Stimulated activated CD8-positive, alpha-beta memory T cell treated with anti-CD3 and anti-CD28 coated beads, Interleukin-4, amount 100 ng/mL, for 4 hours (primary cell): ENCODE measurements at places on chromosomes 1 and 21.

GRCh38 chr1:61187352-61188086, 105.2 kb downstream of the NFIA start:
- DNase-seq: no peak

DNA sequence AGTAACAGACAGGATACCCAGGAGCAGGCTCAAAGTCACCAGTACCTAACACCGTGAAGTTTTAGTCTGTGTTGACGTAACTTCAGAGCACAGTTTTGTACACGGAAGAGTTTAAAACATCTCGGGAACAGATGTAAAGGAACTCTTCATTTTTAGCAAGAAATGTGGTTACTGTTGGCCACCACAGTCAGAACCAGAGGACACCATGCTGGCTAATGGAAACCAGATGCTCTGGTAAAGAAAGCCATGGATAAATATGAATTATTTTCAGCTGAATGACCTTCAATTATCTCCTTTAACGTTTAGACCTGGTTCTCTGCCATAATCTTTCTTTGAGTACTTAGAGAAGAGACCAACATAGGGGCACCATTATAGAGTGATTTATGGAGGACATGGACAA, 115.9 kb downstream of the NTMT2 start:
- no peak for DNase-seq

DNA sequence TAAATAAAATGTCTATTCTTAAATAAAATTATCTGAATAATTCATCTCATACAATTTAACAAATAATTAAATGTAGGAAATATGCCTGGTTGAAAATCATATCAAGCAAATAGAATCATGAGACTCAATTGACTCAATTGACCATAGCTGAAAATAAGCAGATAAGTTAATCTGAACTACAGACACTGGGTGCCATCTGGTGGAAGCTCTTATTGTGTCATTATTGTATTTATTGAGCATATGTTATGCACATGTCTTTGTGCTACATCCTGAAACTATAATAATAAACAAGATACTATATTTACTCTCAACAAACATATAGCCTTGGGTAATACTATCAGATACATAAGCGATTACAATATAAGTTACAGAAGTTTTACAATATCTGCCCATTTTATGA, 41.0 kb downstream of the BRINP3 start:
- no peak for DNase-seq

DNA sequence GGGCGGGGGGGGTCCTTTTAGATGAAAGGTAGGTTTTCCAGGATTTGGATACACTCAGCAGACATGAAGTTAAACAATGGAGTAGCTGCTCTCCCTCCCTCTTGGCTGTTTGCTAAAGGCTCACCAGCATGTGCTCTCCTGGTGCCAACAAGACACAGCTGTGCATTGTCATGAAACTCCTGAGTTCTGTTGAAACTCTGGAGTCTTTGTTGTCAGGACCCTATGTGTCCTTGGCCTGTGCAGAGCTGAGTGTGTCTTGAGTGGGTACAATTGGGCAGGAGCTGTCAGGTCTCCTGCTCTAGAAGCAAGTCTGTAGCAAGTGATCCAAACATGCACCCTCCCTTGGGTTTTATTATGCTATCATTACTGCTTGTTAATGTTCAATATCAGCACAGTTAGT, 12.7 kb downstream of the TBX19 start:
- DNase-seq: no peak

DNA sequence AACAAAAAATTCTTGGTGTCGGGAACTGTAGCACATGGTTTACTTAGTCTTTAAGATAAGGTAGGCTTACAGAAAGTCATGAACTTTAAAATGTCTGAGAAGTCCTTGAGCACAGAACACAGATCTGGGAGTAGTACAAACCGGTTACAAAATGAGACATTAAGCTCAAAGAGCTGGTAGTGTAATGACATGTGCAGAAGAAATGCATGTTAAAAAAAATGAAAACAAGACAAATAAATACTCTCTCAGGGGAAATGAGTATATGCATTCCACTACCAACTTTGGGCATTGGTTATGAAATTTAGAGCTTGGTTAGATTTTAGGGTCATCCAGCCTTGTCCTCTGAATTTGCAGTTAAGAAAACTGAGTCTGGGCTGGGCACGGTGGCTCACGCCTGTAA, 91.5 kb upstream of the F3 start:
- DNase-seq: no peak

DNA sequence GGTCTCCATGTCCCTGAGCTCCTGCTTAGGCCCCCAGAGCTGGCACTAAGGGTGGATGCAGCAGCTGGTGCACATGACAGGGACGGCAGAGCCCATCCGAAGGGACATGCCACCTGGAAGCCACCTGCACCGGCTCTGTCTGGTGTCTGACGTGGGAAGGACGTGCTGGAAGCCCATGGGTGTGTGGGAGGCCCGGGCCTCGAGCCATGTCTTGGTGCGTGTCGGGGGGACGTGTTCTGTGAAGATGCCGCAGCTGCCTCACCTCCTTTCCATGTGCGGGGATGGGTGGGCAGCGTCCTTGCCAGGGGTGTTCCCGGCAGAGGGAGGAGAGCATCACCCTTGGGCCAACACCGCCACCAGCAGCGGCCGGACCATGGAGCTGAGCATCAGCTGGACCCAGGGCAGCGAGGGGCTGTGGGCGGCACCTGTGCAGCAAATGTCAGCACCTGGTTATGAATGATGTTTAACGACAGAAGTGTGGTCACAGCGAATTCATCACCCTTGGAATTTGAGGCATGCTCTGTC, 15.5 kb upstream of the POFUT2 start:
- DNase-seq: no peak

DNA sequence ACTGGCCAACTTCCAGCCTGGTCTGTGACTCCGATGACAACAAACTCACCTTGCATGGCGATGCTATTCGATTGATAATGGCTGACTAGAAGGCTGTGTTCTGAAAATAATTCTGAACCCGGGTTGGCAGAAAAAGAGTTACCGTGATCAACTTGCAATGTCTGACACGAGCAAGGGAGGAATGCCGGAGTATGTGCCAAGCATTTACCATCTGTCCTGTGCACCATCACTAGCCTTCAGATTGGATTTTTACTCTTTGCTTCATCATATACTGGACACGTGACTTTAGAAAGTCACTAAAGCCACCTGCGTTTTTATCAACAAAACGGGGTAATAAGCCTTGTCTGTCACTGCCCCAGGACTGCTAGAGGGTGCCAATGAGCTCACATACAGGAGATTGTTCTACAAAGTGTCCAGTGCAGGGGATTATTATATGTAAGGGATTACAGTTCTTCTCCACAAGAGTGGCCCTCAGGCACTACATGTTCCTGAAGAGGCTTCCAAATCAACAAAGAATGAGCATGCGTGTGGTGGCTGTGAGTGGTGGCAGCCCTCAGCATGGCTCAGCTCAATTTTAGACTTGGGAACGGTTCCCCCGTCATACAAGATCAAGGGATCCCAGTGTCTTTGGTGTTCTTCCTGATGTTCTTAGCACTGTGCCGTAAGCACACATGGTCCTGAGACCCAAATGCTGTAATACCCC, 35.8 kb downstream of the SSBP3 start:
- no peak for DNase-seq

DNA sequence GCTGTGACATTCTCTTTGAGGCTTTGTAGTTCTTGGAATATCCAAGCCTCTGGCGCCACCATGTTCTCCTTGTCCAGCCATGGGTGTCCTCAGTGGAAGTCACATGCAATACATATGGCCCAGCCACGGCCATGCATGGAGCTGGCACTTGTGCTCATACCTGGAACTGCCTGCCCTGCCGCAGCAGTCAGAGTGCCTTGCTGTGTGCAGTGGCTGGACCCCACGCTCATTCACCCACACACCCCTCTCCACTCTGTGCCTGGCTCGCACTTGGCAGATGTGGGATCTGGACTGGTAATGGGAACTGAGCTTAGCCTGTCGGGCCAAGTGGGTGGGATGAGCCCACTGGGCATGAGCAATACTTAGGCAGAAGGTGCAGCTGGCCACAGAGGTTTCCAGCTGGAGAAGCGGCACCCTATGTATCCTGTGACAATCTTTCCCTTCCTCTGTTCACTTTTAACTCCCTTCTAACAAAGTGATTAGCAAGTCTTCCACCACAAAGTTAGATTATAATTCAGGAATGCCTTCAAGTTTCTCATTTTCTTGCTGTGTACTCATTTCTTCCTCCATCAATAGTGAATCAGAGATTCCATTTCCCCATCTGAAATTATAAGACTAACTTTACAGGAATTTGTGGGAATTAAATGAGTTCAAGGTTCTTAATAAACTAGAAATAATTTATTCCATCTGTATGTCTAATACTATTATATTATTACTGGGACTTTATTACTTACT, 351.6 kb upstream of the NCAM2 start:
- no peak for DNase-seq

- DNase-seq: no peak
Measured at GRCh38 chr1:240098534-240098933, 6.9 kb downstream of the FMN2 start.

- no peak for DNase-seq
Measured at GRCh38 chr1:112803906-112804762, 89.0 kb upstream of the PPM1J start.

GRCh38 chr1:151860504-151861187, 7.1 kb upstream of the THEM5 start:
- DNase-seq: no peak

- no peak for DNase-seq
Measured at GRCh38 chr21:38996355-38996754, 186.9 kb downstream of the PSMG1 start.

- DNase-seq: no peak
Measured at GRCh38 chr1:240808381-240808780, 196.4 kb upstream of the GREM2 start.

DNA sequence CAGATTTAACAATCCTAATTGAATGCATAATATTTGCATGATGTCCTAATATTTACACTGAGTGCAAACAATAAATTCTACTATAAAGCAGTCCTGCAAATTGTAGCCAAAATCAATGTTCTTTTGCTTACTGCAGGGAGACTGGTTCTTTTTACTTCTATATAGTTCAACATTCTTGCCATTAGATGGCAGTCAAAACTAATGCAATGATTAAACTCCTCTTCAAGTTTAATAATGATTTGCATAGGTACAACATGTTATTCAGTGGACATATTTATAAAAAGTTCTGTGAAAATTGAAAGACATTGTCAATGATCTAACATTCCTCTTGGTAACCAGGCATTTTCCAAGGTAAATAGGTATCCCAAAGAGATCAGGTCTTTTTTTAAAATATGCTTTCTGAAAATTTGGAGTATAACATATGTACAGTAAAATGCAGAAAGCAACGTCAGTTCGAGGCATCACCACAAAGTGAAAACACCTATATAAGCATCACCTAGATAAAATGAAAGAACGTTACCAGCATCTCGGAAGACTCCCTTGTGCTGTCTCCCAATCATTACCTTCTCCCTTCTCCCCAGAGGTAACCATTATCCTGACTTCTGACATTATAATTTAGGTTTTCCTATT, 9.8 kb upstream of the FNBP1L start:
- no peak for DNase-seq

- no peak for DNase-seq
Measured at GRCh38 chr1:93692983-93693591, 11.4 kb upstream of the BCAR3 start.

DNA sequence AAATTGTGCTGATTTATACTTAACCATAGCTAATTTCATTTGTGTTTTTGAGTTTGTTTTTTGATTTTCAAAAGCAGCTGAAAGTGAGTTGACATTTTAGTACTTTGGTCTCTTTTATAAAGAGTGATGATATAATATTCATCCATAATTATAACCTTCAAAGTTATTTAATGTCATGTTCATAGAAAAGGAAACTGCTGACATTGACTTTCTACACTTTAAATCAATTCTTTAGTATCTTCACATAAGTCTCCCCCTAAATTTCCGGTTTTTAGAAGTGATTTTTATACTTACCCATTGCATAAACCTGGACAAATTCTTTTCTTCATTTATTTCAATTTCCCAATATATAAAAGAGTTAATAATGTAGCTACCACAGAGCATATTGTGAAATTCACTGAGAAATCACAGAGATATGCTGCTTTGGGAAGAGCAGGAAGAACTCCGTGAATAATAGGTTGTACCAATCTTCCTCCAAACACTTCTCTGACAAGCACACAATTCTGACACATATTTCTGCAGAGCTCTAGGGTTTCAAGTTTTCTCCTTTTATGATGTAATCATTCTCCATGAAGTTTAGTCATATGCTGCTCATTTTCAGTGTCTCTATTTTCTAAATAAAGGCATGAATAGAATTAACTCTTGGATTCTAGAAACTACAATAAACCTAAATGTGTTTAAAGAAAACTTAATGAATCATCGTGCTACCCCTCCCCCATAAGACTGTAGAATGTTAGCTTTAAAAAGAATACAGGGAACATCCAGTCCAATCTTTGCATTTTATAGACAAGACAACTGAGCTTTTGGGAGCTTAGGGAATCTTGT, 25.6 kb upstream of the CDC42BPA start:
- DNase-seq: no peak

DNA sequence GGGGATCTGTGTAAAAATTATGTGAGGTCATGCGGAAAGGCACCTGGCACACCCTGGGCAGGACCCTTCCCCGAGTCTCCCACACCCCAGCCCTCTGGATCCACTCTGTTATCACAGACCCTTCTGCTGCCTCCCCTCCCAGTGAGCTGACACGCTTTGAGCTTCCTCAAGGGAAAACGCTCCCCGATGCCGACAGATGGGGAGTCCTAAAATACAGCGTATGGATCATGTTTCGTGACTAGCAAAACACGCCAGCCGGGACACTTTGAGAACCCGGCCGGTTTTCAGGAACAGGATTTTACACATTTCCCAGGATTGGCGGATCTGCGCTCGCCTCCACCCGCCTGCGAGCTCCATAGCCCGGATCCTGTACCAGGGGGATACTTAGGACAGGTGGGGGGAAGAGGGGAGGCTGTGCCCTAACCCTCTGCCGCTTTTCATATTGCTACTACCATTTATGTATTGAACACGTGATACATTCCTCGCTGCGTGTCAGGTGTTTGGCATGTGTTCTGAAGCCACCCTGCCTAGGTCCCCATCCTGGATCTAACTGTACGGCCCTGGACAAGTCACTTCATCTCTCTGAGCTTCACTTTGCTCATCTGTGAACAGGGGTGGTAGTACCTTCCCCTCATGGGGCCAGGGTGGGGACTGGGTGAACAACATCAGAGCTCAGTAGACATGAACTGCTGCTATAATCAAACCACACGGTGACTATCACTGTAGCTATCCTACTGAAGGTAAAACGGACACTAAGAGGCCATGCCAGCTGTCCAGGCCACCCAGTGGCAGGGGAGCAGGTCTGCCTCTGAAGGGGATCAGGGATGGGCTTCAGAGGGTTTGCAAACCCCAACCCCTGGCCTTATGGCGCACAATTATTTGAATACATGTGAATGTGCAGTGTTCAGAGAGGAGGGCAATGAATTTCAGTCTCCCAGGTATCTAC, 63.2 kb downstream of the SSBP3 start:
- DNase-seq: no peak

DNA sequence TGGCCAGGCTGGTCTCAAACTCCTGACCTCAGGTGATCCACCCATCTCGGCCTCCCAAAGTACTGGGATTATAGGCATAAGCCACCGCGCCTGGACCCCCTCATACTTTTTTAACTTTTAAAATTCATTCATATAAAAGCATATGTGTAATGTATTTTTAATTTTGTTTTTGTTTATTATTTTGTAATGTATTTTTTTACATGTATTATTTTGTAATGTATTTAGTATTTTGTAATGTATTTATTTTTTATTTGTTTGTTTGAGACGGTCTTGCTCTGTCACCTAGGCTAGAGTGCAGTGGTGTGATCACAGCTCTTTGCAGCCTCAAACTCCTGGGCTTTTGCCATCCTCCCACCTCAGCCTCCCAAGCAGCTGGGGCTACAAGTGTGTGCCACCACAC, 12.0 kb upstream of the BRWD1 start:
- no peak for DNase-seq
